T-helper 9 cell (primary cell): ENCODE measurements at places on chromosomes 5 and 9.

DNA sequence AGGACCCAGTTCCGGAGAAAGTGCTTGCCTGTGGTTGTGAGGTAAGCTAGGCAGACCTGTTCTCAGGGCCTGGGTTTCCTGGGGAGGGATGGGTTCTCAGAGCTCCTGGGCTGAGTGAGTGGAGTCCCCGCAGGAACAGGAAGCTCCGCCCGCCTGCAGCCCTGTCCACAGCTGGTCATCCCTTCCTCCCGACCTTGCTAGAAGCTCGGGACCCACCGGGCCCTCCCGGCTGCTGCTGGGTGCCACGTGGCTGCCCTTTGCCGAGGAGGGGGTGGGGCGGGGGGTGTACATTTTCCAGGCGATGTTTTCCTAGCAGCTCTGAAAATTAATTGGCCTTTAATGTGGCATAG, 198.1 kb downstream of the C9orf50 start:
- no peak for DNase-seq

GRCh38 chr9:20473515-20474013, 148.7 kb downstream of the MLLT3 start:
- DNase-seq: no peak

DNA sequence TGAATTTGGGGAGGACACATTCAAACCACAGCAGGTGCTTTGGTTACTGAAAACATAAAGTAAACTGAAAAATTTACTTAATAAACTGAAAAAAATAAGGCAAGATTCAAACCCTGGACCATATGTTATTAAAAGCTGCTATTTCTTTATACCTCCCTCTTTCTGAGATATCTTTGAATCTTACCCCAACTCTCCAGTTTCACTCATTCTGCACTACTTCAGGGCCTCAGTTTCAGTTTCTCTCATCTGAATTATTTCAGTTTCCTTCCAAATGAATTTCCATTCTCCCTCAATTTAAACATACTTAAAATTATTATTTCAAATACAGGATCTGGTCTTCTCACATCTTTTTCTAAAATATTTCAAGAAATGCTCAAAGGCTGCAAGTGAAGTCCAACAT, 4.9 kb upstream of the OXCT1 start:
- DNase-seq: no peak

DNA sequence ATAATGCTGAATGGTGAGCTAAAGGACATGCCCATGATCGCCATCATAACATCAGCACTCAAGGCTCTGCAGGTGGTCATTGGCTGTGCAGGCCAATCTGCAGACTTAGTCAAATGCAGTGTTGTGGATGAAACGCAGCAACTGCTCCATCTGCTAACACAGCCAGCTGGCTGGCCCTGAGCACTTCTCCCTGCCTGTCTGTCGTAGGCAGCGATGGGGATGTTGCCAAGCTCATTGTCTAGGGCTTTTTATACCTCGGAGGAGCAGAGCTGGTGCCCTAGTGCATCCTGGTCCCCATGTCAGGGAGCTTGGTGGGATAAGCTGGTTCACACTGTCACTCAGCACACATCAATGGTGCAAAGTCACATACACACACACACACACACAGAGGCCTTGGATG, 189.4 kb downstream of the TENT4A start:
- no peak for DNase-seq

- no peak for DNase-seq
These were observed 113.1 kb downstream of the JMY start for GRCh38 chr5:79349047-79349446.

DNA sequence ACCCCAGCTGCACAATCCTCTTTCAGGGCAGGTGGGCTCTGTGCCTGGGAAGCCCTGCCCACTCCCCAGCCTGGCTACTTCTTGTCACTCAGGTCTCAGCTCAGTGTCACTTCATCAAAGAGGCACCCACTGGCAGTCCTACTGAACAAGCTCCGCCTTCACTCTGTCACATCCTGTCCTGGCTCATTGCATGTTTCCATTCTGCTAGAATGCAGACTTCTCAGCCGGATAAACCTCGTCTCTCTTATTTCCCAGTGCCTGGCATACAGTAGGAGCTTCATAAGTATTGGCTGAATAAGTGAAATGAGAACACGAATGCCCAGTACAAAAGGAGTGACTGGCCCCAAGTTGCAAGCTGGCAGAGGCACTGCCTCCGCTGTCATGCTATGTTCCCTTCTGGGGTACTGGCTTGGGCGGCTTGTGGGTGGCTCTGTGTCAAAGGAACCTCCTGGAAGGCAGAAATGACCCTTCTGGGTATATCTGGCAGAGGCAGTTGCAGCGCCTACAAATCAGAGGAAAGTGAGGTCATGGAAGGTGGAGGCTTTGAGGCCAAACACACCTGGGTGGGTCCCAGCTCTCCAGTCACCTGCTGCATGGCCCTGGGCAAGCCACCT, 98.3 kb upstream of the PHYKPL start:
- DNase-seq: no peak

DNA sequence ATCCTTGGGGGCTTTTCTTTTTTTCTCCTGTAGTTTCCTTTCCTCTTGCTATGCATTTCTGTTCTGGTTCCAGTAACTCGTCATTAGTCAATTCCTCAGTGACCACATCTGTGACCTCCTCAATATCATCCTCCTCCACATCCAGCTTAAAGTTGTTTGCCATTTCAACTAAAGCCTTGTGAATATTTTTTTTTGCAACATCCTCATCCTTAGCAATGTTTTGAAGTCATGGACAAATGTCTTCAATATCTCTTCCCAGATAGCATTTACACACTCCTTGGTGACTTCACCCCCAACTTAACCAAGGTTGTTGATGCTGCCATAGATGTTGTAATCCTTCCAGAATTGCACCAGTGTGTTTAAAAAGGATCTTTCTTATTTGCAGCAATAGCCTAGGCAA, 14.7 kb upstream of the ADRB2 start:
- no peak for DNase-seq

- DNase-seq: no peak
These were observed 20.3 kb downstream of the AK8 start for GRCh38 chr9:132857616-132858342.

GRCh38 chr9:12698266-12698665, 5.1 kb downstream of the TYRP1 start:
- DNase-seq: no peak

DNA sequence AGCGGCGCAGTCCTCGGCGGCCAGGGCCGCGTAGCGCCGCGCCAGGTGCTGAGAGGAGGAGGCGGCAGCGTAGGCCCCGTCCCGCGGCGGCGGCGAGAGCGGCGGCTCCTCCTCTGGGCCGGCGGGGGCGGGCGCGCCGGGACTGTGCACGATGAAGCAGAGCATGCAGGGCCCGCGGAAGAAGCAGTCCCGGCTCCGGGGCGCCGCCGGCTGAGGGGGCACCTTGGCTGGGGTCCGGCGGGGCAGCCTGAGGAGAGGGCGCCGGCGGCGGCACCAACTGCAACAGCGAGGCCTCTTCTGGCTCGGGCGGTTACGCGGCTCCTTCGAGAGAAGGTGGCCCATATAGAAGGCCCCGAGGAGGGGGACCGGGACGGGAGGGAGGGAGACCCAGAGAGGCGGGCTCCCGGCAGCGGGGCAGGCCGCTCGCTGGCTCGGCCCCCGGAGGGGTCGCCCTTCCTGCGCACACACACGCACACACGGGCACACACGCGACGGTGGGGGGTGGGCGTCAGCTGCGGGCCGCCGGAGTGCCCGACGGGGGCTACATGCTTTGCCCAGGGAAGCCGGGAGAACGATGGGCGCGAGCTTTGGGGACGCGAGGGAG, 446 bp downstream of the FBXL17 start:
- peak; percentile 69 for DNase-seq

GRCh38 chr5:127858116-127858784, 155.1 kb downstream of the CCDC192 start:
- DNase-seq: no peak

DNA sequence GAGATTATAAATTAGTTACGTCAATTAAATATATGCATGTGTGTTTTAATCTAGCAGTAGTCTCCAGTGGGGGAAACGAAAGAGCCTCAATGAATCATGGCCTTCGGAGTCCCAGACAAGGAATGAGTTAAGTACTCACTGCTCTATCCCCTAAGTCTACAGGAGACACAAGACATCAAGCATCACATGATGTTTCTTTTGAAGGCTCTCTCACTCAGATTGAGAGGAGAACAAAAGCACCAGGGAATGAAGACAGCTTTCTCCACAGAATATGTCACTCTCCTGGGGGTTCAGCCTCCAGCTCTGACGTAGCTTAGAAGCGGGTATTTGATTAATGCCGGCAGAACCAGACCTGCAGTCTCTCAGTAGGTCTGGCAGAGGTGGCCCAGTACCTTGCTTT, 381.4 kb downstream of the ACTL7B start:
- DNase-seq: no peak

DNA sequence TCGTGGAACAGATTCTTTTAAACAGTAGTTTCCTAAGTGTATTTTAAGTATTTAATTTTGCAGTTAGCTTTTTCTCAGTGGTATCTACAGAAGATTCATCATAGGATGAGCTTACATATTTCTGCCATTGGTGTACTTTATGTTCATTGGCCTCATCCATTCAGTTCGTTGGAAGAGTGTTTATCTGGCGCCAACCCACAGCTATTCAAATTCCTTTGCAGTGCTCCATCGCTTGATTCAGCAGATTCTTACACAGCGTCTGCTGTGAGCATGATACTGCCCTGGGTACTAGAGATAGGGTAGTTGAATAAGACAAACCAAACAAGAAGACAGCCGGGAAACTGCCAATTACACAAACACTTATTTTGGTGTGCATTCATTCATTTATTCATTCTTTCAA, 55.1 kb downstream of the NUP214 start:
- DNase-seq: no peak

DNA sequence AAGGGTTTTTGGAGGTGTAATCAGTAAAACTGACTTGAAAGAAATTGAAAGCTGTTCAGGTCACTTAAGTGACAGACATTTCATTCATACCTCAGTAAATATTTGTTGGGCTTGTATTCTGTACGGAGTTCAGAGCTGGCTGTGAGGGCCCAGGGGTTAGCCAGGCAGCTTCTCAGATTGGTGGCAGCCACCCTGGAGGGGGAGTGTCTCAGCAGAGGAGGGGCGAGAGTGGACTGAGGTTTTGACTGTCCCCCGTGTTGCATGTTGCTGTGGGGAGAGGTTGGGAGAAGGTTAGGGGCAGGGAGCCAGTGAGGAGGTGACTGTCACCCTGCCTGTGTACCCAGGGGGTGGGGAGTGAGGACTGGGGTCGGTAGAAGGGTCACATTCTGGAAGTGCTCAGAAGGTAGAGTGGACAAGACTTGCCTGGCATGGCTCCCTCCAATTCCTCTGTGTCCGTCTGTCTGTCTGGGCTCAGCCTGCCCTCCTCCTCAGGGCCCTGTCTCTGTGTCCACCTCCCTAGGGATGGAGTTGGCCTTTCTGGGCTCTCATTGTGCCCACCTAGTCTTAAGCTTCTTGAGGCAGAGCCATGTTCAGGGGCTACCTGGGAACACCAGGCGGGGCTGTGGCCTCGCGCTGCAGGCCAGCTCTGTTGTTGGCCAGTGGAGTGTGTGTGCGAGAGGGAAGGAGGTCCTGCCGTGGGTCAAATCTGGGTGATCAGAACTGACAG, 4.4 kb downstream of the PHF2 start:
- DNase-seq: no peak

- no peak for DNase-seq
These were observed 8.4 kb upstream of the PHYHD1 start for GRCh38 chr9:128912270-128912853.
